ENCODE measurements at places on chromosomes 5 and 9.

DNA sequence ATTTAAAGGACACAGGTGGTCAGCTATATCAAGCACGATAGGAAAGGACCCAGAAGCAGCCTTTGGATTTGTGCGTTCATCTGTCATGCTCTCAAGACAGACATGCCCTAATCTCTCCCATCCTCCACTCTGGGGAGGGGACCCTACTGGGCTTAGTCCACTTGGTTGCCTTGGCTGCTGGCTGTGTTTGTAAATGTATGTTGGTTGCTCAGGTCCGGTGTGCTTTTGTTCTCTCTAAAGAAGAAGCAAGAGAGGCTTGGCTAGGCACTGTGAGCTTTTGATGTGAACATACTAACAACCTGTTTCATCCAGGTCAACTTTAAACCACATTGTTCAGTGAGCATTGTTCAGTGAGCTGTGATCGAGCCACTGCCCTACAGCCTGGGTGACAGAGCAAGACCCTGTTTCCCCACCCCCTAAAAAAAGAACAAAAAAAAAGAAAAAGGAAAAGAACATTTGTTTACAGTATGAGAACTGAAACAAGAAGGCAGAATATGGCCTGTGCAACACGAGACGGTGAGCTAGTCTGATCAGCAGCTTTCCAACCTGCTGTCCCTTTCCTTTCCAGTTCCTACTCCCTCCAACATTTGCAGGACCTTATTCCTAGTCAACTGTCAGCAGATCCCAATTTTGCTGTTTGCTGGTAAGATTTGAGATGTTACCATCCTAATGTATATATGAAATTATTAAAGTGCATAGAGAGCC is 228.3 kb downstream of the ARHGAP26 start:
- no peak for DNase-seq

DNA sequence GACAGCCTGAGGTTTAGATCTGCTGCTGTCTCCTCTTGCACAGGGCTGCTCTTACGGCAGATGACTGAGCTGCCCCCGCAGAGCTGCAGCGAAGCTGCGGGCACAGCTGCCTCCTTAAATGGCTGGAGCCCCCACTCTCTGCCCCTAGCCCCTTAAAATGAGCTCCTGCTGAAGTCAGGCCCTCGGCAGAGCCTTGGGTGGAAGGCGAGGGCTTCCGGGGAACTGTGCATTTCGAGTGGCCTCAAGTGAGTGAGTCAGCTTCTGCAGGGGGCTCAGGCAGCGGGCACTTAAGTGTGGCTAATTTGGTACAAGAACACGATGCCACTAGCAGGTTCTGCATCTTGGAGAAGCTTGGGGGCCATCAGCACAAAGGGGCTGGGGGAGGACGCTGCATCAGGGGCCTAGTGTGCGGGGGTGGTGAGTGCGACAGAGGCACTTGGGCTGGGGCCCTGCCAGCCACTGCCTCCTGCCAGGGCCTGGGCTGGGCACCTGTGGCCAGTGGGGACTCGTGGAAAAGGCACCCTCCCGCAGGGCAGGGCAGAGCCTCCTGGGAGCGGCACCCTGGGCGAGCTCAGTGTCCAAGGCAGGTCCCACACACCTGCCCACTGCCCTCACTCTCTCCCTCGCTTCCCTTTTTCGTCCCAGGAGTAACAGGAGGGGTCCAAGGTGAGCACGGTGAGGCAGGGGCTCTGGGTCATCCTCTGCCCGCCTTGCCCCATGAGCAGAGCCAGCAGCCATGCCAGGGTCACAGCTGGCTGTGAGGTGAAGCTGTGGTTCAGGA is 28.8 kb upstream of the RNU6ATAC start:
- DNase-seq: no peak

DNA sequence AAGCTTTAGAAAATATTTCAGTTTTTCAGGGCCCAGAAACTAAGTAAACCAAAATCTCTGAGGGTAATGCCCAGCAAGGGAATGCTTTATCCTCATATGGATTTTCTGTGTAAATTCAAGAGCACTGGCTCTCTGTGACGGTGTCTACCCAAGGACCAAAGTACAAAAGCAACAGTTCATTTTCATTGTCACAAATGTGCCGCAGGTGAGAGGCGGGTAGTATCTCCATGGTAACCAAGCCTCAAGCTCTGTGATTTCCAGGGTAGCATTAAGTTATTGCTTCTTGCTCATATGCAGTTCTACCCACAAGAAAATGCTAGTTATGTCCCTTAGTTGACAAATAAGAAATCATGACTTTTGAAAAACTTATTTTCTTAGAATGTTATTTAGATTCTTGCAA is 164.3 kb downstream of the MTRR start:
- DNase-seq: no peak

DNA sequence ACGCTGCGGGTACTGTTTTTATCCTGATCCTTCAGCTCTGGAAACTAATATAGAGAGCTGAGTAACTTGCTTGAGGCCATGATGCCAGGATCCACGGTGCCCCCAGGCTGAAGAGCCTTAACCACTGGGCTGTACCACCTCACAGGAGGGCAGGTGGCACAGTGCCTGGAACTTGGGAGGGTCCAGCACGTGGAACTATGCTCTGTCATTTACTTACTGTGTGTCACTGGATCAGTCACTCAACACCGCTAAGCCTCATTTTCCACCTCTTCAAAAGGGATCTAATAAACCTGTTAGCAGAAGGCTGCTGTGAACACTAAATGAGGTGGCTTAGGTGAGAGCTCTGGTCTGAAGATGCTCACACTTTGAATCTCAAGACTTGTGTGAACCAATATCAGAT is 29.6 kb downstream of the KCNIP1 start:
- DNase-seq: no peak

- DNase-seq: no peak
Observed at GRCh38 chr5:109619606-109620005, 70.1 kb upstream of the MAN2A1 start.

- no peak for DNase-seq
Observed at GRCh38 chr5:159878988-159879471, 37.3 kb upstream of the ADRA1B start.

- DNase-seq: no peak
Observed at GRCh38 chr5:71943874-71944273, 163.4 kb upstream of the MAP1B start.

DNA sequence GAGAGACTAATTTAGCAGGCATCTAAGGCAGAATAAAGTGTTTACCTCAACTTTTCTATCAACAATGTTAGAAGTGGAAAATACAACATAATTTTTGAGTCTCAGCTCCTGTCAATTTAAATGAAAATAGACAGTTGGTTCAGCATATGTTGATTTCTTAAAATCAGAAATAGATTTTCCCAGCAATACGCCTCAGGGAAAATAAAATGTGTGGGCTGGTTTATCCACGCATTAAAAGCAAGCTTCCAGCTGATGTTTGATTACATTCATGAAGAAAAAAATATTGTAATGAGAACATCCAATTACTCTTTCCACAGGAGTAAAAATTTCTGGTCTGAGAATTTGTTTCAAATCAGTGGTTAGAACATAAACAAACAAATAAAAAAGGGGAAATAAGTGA is 166.3 kb downstream of the PDE4D start:
- no peak for DNase-seq

DNA sequence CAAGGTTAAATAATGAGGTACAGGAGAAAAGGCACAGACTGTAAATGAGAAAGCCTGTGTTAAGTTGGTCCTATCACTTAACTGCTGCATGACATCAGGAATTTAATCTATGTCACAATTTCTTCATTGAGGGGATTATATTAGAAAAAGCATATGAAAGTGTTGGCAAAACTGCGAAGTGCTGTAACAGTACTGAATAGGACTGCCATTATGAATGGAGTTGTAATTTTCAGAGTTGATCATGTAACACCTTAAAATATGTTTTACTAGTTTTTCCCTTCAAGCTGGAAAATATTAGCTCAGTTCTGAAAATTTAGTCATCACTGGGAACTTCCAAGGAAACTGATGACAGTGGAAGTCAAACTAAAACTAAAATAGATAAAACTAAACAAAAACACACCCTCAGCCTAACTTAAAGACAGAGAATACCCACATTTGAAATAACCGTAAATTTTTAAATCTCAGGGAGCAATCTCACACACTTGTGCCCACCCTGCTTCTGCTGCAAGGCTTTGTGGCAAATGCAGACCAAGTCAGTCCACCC is 45.1 kb downstream of the ERMP1 start:
- no peak for DNase-seq

DNA sequence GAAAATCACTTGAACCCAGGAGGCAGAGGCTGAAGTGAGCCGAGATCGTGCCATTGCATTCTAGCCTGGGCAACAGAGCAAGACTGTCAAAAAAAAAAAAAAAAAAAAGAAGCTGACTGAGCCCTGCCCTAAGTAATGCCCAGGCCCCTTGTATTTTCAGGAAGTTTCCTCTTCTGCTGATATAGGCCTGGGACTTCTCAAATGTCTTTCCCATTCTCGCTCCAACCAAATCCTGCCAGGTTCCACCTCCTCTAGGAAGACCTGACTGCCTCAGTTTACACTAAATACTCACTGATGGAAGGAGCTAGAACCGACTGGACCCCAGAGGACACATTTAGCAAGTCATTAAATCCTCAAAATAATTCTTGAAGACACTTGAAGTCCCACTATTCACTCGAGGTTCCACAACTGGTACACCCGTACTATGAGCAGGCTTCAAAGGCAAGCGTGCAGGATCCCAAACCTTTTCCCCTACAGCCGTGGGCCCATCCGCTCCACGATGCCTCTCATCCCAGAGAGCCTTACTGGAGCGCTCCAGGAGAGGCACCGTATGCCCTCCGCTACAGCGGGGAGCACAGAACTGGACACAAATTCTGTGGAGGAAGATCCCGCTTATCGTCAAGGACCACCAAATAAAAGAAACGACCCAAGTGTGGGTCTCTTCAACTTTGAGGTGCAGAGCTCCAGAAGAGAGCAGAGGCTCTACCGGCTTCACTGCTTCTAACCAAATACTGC is 676 bp downstream of the NOL6 start:
- no peak for DNase-seq

Measured in activated T-cell treated with anti-CD3 and anti-CD28 coated beads for 1 hour (primary cell).